ENCODE measurements at places on chromosomes 7 and 10.

GRCh38 chr10:63697956-63698786 lies 177.0 kb downstream of the REEP3 start:
- no peak for DNase-seq

DNA sequence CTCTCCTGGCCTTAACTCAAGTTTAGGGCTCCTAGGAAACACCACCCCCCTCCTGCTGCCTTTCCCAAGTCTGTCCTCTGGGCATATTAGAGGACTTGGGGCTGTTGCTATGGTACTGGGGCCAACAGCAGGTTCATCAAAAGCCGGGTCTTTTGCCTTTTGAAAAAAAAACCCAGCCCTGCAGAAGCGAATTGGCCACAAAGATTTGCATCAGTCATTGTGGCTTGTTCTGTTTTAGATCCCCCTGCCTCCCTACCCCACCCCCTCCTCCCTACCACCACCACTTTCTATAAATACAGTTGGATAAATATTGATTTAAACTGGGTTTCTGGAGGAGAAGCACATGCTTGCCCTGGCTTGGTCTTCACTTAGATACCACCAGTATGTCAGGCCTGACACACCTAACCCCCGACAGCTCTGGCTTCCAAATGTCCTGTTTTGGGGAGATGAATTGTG lies 7.0 kb downstream of the MXI1 start:
- no peak for DNase-seq

GRCh38 chr10:26441491-26442214 lies 3.5 kb downstream of the APBB1IP start:
- no peak for DNase-seq

DNA sequence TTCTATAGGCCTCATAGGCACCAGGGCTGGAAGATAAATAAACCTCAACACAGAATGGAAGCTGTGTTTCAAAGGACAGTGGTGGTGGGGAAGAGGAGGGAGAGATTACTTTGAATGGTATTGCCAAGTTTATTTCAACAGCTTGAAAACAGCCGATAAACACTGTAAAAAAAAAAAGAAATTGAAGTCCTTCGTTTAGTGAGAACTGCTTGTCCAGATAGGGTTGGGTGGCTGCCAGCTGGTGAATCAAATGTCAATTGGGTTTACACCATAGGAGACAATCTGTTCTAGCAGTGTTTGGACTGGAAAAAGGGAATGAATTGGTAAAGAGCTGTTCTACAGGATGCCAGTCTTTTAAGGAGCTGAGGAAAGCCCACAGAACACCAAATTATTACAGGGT lies 254.8 kb downstream of the PHF14 start:
- DNase-seq = no peak

- no peak for DNase-seq
Measured at GRCh38 chr10:93710333-93710909, 8.0 kb upstream of the FRA10AC1 start.

GRCh38 chr10:26374426-26374825 lies 63.7 kb upstream of the APBB1IP start:
- no peak for DNase-seq

- DNase-seq = no peak
Measured at GRCh38 chr10:101892782-101893391, 49.3 kb upstream of the KCNIP2 start.

- DNase-seq = no peak
Measured at GRCh38 chr10:88992921-88993524, 2.4 kb downstream of the FAS start.

All from cerebellar nuclear complex (tissue), 1 donor.